ENCODE measurements at places on chromosomes 11 and 22.

DNA sequence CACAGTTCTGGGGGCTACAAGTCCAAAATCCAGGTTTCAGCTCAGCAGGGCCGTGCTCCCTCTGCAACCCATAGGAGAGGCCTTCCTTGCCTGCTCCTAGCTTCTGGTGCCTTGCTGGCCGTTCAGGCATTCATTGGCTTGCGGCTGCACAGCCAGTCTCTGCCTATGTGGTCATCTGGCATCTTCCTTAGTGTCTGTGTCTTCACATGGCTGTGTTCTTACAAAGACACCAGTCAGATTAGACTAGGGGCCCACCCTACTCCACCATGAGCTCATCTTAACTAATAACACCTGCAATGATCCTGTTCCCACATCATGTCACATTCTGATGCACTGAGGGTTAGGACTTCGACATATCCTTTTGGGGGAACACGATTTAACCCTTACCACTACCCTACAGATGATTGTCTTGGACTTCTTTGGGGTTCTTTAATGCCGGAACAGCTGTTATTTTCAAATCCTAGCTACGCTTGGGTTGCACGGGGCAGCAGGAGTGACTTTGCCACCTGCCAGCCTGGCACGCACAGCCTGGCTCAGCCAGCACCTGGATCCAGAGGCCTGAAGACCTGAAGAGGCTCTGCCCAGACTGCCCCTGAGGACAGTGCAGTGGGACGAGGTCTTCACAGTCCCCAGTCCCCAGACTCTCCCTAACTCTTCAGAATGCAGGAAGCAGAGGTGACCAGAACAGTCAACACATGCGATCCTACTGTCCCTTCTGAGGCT, 7.7 kb upstream of the NEAT1 start:
- no peak for DNase-seq

DNA sequence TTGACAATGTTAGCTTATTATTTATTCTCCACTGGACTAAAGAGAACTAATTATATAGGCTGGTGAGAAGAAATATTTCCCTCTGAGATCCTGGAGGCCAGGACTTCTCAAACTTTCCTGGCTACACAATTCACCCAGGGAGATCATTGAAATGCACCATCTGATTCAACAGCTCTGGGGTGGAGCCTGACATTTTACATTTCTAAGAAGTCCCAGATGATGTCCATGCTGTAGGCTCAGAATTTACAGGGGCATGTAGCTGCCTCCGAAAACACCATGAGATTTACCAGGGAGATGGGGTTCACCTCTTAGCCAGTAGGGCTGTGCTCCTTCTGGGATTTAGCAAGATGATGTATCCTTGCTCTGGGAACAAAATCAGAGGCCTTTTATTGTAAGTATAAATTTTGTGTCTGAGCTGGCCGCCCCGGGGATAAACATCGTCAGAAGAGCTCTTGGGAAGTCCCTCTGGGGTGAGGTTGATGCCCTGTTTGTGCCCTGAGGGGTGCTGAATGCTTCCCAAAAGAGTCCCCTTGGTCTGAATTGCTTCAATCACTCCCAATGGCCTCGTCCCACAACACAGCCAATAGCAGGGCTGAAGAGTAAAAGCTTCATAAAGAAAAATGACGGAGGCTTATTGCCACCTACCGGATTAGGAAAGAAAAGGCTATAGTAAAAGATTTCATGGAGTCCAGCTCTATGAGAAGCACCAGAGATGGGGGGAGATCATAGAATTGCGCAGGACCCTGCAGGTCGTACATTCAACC, 33.4 kb upstream of the API5 start:
- no peak for DNase-seq

DNA sequence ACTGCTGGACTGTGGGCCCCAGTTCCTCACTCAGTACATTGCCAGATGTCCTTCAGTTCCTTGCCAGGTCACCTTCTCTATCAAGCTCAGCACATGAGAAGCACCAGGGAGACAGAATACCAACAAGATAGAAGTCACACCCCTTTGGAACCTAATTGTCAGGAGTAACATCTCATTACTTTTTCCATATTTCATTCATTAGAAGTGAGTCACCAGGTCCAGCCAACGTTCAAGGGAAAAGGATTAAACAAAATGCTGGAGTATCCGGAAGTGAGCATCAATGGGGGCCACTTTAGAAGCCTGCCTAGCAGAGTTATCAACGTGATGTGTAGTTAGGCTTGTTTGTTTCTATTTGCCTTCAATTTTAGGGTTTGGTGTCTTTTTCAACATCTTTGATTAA, 569.3 kb downstream of the MIAT start:
- no peak for DNase-seq

- DNase-seq, result no peak
Observed at GRCh38 chr11:15059132-15059915, 14.1 kb upstream of the CALCB start.

GRCh38 chr11:63814383-63814736, 1.1 kb downstream of the SPINDOC start:
- DNase-seq, result no peak

GRCh38 chr11:123482218-123482617, 52.1 kb downstream of the GRAMD1B start:
- DNase-seq, result no peak

- peak; percentile 75 for DNase-seq
Observed at GRCh38 chr11:14075118-14076078, 112.9 kb downstream of the SPON1 start.

DNA sequence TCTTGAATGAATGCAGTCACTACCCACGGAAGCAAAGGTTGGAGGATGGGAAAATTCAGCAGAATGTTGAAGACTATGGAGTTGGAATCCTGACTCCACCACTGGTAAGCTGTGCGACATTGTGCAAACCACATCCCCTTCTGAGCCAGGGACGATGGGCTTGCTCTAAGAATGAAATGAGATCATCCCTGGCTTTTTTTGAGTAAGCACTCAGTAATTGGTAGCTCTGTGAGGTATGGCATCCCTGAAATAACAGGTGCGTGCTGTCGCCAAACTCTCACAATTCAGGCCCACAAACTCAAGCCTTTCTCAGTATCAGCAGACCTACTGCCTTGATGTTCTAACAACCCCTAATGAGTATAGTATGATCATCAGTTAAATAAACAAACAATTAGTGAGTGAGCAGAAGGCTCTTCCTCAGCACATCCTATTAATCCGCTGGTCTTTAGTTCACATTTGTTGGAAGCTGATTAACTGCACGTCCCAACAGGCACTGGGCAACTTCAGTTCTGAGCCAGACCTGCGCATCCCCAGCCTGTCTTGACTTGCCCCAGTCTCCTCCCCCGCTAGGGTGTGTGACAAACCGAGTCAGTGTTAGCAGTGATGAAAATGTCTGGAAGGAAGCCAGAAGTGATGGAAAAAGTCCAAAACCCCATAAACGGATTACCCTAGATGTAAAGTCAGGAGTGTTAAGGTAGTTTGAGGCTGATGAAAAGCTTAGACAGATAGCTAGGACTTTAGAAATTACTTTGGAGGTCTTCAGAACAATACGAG, 235.5 kb downstream of the GRIK4 start:
- no peak for DNase-seq

DNA sequence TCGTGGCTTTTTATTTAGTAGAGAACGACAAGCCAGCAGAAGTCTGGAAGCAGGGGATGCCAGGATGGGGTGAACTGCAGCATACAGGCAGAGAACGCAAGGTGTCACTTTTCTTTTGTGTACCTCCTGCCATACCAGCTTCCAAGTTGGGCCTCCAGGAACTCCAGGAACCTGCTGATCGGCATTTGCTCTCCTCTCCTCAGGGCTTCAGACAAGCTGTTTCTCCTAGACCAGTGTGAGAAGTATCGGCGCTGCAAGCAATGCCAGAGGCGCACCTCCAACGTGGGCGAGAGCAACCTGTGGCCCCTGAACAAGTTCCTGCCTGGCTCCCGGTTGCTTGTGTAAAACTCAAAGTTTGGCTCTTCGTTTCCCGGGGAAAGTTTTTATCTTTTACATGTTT, 47.7 kb downstream of the CCDC81 start:
- no peak for DNase-seq

GRCh38 chr11:10323793-10324170, 18.9 kb downstream of the ADM start:
- no peak for DNase-seq

GRCh38 chr22:31947296-31947695, 3.0 kb downstream of the YWHAH start:
- peak; percentile 25 for DNase-seq

DNA sequence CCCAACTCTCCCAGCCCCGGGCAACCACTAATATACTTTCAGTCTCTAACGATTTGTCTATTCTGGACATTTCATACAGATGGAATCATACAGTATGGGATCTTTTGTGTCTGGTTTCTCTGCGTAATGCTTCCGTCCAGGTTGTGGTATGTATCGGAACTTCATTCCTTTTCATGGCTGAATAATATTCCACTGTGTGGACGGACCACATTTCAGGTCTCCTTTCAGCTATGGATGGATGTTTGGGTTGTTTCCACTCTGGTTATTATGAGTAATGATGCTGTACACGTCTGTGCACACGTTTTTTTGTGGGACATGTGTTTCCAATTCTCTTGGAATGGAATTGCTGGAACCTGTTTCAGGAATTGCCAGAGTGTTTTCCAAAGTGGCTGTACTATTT, 17.4 kb upstream of the CPT1A start:
- DNase-seq, result no peak

All from activated CD4-positive, alpha-beta T cell treated with anti-CD3 and anti-CD28 coated beads for 48 hours (primary cell).